Stimulated activated CD8-positive, alpha-beta memory T cell treated with anti-CD3 and anti-CD28 coated beads, Interleukin-15, amount 100 ng/mL, for 48 hours (primary cell): ENCODE measurements at places on chromosomes 5 and 9.

GRCh38 chr9:134773842-134774241, 106.8 kb upstream of the FCN2 start:
- no peak for DNase-seq

- no peak for DNase-seq
Measured at GRCh38 chr5:80346055-80346454, 26.3 kb downstream of the SPZ1 start.

GRCh38 chr5:180128671-180129261, 57.2 kb upstream of the RNF130 start:
- no peak for DNase-seq

- DNase-seq = no peak
Measured at GRCh38 chr9:136133959-136134484, 15.3 kb upstream of the TMEM250 start.

DNA sequence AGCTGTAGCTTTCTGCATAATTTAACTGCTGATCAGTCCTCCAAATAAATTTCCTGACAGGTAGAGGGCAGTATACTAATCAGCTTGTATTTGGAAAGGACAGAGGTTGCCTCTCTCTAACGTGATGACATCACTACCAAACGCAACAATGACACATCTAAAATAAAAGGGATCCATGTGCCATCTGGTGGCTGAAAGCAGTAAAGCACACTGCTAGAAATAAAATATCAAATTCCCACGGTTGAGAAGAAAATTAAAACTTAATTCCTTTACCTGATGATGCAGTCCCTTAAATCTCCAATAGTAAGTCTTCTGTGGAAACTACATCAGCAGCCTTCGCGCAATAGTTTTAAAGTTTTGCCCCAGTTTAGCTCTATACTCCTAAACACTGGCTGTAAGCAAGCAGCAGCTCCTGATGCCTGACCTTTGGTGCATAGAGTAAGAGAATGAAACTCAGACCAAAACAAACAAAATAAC, 54.5 kb downstream of the DIAPH1 start:
- peak; percentile 50 for DNase-seq

DNA sequence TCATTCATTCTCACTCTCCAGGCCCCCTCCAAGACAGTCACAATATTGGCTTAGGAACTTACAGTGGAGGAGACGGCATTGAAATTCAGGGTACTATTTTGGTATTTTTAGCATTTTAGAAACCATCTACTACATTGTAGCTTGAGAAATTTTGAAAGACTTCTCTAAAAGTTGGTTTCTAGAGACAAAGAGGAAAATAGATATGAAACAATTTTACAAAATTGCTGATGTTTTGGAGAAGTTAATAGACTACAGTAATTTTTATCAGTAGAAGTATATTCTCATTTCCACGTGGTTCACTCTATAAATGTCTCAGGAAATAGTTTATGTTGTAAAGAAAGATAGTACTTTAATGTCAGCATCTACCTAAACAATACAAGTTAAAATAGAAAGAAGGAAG, 63.2 kb upstream of the ZSWIM6 start:
- DNase-seq = no peak
